Right hindlimb (tissue), 1 donor: ENCODE measurements at places on chromosomes 2 and 18.

DNA sequence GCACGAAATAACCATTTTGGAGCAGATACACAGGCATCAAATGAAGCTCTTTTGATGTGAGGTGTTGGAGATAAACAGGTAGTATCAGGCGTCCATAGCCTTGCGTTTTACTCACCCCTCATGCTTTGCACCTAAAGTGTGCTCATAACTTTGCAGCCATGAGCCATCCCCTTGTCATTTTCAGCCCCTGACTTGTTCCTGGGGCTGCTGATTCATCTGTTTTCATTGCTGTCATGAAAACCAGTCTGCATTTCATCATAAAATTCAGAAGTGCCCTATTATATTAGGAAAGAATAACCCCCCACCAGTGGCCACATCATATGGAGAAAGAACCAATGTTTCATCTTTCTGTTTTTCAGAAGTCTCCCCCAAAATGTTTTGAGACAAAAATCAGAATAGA is 329.7 kb upstream of the NRP2 start:
- DNase-seq: no peak

DNA sequence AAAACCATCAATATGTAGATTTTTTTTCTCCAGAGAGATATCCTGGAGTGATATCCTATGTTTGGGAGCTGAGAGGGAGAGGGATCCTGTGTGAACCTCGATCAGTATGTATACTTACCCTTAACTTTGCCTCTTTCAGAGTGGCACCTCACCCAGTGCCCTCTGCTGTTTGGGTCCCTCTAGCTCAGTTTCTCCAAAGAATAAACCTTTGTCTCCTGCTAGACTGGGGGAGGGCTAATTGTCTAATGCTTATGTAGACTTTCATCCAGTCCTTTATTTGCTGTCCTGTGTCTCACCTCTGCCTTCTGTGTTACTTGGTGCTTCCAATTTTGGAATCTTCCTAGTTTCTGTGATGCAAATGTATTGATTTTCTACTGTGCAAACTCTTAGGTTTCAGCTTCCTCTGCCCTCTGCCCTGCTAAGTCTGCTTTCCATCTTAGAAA is 48.4 kb downstream of the MTX2 start:
- DNase-seq: no peak

DNA sequence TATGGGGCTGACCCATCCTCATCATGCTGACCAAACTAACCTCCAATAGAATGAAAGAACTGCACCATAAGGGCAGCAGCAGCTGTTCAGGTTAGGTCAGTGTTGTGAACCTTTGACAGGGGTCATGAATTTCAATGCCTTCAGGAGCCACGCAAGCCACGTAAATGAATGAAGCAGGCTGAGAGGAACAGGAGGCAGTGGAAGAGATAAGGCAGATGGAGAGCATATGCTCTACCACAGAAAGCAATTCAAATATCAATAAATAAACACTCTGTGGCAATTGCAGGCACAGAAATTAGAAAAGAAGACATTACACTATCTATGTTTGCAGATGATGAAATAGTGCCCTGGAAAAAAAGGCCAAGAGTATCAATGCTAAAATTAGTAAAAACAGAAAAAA is 56.3 kb downstream of the SCG2 start:
- no peak for DNase-seq

DNA sequence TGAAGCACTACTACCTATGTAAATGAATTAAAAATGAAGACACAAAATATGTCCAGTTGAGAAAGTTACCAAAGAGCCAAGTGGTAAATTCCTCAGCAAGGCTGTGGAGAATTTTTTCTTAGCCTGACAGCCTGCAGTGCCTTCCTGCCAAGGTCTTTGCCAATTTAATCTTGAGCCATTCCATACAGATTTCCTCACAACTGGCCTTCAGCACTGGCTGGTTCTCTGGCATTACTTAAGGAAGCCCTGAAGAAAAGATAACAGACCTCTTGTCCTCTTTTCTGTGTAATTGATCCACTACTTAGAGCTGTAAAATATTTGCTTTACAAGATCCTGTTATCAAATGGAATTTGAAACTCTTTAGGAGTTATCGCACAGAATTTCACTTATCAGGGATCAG is 334.2 kb upstream of the LRRTM1 start:
- DNase-seq: no peak

DNA sequence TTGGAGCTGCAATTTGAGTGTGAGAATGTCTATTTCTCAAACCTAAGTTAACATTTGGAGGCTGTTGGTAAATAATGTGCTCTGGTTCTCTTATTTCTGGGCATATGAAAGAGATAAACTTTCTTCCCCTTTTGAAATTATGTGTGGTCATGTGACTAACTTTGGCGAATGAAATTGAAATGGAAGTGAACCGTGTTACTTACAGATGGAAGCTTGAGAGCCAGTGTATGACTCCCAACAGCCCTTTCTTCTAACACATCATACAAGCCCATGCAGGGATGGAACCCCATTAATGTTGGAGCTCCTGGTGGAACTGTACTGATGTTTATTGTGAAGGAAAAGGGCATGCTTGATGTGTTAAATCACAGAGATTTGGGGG is 725.8 kb downstream of the TSN start:
- no peak for DNase-seq

- no peak for DNase-seq
Measured at GRCh38 chr2:21228041-21228895, 104.5 kb downstream of the TDRD15 start.

GRCh38 chr2:207286106-207286505 is 120.4 kb upstream of the KLF7 start:
- DNase-seq: no peak

- DNase-seq: peak; percentile 67
Measured at GRCh38 chr2:69741229-69741574, 732 bp upstream of the ANXA4 start.

DNA sequence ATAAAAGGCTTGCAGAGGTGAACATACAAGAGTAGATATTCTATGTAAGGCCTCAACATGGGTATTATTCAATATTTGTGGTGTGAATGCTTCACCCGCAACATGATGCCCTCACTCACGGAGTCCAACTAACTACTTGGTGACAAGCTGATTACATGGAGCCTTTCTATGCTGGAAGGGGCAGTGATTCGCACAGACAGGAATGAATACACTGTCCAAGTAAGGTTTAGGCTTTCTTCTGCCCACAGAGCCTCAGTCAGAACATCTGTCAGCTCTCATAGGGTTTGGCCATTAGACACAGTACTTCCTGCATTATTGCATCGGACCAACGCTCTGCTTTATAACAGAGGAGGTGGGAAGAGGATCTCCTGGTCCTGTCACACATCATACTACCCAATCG is 80.3 kb upstream of the SLC35G4 start:
- no peak for DNase-seq

- DNase-seq: no peak
Measured at GRCh38 chr2:58448845-58449244, 207.7 kb upstream of the FANCL start.

GRCh38 chr2:1049691-1050090 is 99.0 kb downstream of the SNTG2 start:
- no peak for DNase-seq

GRCh38 chr2:231621051-231621879 is 28.6 kb downstream of the TEX44 start:
- peak; percentile 81 for DNase-seq

GRCh38 chr2:6623746-6624145 is 242.0 kb downstream of the CMPK2 start:
- no peak for DNase-seq
